ENCODE measurements at places on chromosomes 4 and X. TPM values are rescaled to one million over a fixed set of nuclear protein-coding genes. Genes with fewer than 3 reads are reported as not detected.

DNA sequence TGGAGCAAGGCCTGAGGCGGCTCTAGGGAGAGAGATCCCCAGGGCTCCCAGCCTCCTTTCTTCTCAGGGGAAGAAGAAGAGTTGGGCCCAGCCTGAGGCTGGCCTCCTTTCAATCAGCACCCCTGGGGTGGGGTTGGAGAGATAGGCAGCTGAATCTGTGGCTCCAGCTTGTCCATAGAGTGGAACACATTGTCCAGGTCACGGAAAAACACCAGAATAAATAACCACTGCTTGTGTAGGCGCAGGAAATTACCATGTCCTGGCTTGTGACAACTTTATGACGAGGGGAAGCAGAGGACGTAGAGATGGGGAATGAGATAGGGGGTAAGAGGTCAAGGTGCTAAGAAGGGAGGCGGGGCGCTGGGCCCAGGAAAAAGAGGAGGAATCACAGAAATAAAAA, 80.8 kb upstream of the EFNB1 start:
- no peak for DNase-seq

- peak; percentile 5 for DNase-seq
These were observed 65.3 kb downstream of the PDLIM5 start for GRCh38 chr4:94516999-94517398.

DCAF8L2 gene
- not detected for total RNA-seq

GPR173 gene
- 0.72 TPM for total RNA-seq

Measured in A172 (cell line).